ENCODE measurements at places on chromosomes 12 and 14.

- DNase-seq, result no peak
Observed at GRCh38 chr12:117994551-117995438, 21.7 kb upstream of the RFC5 start.

GRCh38 chr12:124938587-124938986 is 24.1 kb upstream of the UBC start:
- no peak for DNase-seq

GRCh38 chr12:106152334-106152733 is 13.6 kb upstream of the NUAK1 start:
- DNase-seq, result no peak

DNA sequence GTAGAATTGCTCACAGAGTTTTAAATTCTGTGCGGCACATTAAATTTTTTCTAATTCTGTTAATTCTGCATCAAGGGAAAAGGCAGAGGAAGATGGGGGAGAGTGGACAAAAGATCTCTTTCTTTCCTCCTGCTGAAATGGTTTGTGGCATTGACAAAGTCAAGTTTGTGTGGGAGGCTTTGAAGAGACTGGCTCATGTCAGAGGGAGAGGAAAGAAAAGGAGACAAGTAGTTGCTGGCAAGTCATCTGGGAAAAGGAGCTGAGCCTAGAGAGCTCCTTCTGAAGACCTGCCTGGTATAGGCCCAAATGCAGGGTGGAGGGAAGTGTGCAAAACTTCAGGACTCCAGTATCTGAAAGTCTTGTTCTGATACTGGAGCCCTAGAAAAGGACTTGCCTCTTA is 36.3 kb downstream of the TTLL5 start:
- DNase-seq, result no peak

DNA sequence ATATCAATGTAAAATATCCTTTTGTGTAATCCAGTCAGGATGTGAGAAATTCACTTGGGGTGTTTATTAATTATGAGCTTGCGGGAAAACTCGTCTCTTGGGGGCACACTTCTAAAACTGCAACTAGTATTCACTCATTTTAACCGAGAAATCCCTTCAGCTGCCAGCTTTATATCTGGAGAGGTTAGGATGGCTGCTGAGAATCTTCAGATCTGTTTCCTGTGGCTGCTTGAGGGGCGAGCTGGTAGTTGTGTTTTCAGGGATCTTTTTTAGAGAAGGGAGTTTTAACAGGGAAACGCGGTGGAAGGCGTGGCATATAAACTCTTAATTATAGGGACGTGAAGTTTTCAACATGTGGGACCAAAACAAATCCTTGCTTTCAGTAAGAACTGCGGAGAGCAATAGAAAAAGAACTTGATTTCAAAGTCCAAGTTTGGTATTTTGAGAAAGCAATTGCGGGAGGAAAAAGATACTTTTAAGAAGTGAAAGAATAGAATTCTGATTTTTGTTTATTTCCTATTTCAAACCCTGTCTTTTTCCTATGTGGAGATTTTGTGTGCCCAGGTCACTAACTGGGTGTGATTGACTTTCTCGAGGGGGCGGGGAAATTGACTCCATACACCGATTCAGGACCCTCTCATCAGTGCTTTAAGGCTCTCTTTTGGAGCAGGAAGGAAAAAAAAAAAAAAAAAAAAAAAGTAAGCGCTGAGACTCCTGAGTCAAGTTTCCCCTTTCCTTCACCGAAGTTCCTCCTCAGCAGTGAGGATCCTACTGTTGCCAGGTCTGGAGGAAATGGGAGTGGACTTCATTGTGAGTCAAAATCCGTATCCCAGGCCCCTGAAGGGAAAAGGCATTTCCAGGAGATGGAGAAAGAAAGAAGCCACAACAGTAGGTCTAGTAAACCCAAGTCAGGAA is 1.1 kb downstream of the PPFIBP1 start:
- DNase-seq, result no peak

GRCh38 chr12:15710860-15711510 is 78.2 kb downstream of the EPS8 start:
- DNase-seq, result no peak

DNA sequence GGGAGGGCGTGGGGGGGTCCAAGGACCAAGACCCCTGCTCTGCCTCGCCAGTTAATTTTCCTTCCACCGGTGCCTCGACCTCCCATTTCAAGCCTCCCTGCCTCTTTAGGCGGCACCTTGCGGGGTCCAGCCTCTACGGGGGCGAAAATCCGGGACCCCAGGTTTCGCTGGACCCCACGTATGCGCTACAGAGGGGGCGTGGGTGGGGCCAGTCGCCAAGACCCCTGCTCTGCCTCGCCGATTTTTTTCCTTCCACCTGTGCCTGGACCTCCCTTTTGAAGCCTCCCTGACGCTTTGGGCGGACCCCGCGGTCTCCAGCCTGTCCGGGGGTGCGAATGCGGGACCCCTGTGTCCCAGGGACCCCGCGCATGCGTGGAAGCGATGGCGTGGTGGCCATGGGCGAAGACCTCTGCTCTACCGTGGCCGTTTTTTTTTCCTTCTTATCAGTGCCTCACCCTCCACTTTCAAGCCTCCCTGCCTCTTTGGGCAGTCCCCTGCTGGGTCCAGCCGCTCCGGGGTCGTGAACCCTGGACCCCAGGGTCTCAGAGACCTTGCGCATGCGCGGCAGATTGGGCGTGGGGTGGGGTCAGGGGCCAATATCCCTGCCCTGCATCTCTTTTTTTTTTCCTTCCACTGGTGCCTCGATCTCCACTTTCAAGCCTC is 324.2 kb downstream of the ALG10 start:
- DNase-seq, result no peak

DNA sequence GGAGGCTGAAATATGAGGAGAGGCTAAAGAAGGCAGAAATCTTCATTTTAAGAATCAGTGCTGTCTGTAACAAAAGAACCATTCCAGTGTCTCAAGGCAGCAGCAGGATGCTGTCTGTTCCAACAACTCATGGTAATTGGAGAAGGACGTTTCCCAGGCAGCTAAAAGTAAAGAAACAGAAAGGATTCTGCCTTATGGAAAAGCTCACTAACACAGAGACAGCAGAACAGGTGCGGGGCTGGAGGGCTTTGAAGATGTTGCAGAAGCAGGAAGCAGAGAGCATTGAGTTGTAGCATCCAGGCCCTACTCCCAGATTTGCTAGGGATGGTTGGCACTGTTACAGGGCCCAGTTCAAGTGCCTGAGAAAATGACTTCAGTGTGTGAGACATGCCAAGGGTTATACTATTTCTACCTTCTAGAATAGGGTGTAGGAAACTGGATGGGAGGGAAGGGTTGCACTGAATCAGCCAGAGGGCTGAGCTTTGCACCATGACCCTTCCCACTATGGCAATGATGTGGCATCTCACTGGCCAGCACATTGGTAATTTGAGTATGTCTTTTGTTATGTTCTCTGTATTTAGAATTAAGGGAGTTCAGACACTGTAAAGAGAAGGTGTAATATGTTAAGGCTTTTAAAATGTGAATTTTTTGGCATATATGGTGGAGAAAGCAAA is 160.0 kb upstream of the FBXO33 start:
- DNase-seq, result no peak

DNA sequence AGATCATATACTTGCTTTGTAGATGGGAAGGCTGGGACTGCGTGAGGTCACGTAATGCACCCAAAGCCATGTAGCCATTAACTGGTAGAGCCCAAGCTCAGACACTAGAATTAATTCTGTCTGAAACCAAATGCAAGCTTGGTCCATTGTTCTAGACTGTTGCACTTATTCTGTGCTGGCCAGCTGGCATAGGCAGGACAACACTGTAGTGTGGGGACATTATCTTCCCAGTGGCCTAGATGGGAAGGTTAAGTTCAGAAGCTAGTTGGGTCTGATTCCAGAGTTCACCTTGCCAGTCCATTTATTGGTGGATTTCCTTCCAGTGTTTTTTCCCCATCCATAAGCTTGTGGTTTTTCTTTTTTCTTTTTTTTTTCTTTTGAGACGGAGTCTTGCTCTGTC is 39.1 kb downstream of the KLC1 start:
- DNase-seq, result no peak

DNA sequence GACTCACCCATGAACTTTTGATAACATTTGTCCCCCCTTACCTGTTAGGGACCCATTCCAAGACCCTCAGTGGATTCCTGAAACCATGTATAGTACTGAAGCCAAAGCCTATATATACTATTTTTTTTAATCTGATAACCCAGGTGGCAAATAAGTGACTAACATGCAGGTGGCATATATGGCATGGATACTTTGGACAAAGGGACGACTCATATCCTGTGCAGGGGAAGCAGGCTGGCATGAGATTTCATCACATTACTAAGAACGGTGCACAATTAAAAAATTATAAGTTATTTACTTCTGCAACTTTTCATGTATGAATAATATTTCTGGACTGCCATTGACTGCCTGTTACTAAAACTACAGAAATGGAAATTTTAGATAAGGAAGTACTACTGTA is 880.1 kb upstream of the FBXO33 start:
- no peak for DNase-seq

DNA sequence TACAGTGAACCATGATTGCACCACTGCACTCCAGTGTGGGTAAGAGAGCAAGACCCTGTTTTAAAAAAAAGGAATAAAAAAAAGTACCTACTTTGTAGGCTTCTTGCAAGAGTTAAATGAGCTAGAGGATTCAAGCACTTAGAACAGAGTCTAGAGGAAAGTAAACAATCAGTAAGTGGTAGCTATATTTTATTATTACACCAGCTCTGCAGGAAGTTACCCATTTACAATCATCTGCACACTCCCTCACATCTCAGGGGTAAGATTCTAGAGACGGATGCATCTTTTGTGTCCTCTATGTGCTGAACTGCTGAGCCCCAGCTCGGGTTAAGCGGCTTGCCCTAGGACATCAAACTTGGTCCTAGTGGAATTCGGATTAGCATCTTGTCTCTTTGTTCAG is 67.3 kb downstream of the KCNK10 start:
- no peak for DNase-seq

GRCh38 chr14:35416108-35416750 is 11.7 kb upstream of the NFKBIA start:
- peak; percentile 36 for DNase-seq

GRCh38 chr12:56411781-56412639 is 37.2 kb downstream of the TIMELESS start:
- DNase-seq, result no peak

DNA sequence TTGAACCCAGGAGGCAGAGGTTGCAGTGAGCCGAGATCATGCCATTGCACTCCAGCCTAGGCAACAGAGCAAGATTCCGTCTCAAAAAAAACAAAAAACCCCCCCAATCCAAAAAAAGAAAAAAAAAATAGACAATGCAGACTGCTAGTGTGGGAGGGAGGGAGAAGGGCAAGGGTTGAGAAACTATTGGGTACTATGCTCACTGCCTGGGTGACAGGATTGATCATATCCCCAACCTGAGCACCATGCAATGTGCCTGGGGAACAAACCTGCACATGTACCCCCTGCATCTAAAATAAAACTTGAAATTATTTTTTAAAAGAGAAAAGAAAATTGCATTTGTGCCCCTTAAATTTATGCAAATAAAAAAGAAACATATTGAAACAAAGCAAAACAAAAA is 65.6 kb upstream of the PLEKHG3 start:
- DNase-seq, result no peak

- no peak for DNase-seq
Observed at GRCh38 chr14:98742001-98742400, 530.0 kb downstream of the BCL11B start.

DNA sequence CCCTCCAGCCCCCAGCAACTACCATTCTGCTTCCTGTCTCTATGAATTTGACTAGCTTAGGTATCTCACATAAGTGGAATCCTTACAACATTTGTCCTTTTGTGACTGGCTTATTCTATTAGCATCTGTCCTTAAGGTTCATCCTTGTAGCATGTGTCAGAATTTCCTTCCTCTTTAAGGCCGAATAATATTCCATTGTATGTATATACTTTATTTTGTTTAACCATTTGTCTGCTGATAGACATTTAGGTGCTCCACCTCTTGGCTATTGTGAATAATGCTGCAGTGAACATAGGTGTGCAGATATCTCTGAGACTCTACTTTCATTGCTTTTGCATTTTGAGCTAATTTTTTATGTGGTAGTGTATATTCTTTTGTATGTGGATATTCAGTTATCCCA is 75.7 kb downstream of the SPATS2 start:
- DNase-seq, result no peak

- no peak for DNase-seq
Observed at GRCh38 chr12:94062796-94063635, 85.4 kb upstream of the PLXNC1 start.

DNA sequence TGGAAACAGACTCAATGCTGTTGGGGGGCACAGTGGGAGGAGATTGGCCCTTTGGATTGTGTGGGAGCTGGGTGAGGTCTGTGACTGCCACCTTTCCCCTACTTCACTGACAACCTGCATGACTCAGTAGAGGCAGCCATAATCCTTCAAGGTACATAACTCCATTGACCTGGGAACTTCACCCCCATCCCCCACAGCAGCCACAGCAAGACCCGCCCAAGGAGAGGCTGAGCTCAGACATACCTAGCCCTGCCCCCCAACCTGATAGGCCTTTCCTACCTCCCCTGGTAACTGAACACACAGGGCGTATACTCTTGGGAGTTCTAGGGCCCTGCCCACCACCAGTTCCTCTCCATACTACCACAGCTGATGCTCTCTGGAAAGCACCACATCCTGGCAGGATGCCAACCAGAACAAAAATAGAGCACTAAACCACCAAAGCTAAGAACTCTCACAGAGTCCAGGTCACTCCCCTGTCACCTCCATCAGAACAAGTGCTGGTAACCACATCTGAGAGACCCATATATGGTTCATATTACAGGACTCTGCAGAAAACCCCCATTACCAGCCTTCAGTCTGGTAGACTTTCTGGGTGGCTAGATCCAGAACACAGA is 703.9 kb downstream of the FSCB start:
- DNase-seq, result no peak

- DNase-seq, result no peak
Observed at GRCh38 chr12:124476011-124476400, 91.4 kb downstream of the NCOR2 start.

GRCh38 chr12:13631873-13632272 is 349.5 kb downstream of the GRIN2B start:
- no peak for DNase-seq

DNA sequence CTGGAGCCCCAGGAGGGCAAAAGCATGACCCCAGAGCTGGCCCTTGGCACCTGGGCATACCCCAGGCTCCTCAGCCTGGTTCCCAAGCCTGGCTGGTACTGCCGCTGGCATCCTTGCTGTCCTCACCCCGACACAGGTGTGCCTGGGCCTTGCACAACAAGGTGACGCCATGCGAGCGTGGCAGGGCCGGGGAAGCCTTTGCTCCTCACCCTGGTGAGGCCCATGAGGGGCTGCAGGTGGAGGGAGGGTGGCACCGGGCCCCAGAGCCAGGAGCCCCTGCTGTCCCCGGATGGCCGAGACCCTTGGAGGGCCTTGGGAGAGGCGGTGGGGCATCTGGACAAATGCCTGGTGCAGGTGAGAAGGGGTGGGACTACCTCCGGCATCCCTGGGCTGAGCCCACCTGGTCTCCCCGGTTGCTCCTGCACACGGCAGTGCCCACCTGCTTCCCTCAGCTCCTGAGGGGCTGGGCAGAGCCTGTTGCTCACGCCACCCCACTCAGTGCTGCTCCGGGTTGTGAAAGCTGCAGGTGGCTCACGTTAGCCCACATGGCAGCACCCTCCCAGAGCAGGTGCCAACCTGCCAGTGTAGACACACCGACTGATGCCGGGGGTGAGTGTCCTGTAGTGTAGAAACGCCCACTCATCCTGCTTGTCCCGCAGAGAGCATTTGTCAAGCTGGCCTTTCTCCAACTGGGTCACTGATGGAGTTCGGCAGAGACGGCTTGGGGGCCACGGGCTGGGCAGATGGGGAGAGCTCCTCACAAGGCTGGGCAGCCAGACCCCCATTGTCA is 24.6 kb upstream of the KIF26A start:
- no peak for DNase-seq
